Stimulated activated CD4-positive, alpha-beta T cell treated with anti-CD3 and anti-CD28 coated beads, Interleukin-4, amount 100 ng/mL, for 24 hours (primary cell): ENCODE measurements at places on chromosomes 11 and 22.

DNA sequence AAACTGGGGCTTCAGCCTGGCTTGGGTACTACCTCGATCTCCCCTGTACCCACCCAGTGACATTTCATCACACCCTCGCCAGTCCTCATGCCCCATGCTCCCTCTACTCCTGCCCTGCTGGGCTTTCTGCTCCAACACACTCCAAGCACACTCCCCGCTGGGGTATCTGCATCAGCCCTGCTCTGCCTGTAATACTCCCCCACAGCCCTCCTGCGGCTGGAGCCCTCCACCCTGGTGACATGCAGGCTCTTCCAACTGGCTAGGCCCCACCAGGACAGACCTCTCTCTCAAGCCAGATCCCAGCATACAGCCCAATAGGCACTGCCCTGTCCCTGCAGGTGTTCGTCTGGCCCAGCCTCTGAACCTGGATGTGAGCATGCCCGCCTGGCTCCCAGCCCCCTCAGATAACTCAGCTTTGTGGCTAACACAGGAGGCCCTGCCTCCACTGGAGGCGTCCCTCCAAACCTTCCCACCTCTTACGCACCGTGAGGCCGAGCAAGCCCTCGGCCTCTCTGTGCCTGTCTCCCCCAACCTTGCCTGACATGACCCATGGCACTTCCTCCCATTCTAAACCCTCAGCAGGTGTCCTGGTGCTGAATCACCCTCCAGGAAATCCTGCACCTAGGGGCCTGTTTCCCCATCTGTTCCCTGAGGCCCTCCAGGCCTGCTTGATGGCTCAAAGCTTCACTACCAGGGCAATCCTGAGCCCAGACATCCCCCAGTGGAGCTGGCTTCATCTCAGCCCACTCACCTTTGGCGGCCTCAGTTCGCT, 33.5 kb upstream of the TXNRD2 start:
- no peak for DNase-seq

GRCh38 chr22:47850644-47851151, 1088.2 kb downstream of the TBC1D22A start:
- no peak for DNase-seq

- no peak for DNase-seq
Measured at GRCh38 chr22:20450551-20450906, 12.9 kb upstream of the SCARF2 start.

DNA sequence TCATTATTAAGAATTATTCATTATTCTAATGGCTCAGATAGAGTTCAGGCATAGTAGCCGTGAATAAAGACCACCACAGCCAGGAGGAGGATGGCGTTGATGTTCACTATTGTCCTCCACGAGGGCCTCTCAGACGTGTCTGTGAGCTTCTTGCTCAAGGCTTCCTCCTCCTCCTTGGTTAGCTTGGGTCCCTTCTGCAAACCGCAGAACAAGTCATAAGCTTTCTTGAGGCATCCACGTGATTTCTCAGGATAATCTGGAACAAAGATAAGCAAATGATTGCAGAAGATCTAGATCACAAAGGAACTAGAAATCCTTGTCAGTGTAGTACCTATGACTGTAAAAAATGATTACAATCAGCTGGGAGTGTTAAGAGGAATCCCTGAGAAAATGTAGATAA, 13.6 kb upstream of the RFPL2 start:
- DNase-seq = no peak

- no peak for DNase-seq
Measured at GRCh38 chr11:9357041-9357440, 27.4 kb upstream of the IPO7 start.
